Memory B cell (primary cell): ENCODE measurements at places on chromosomes 13 and 19.
A peak's percentile ranks its signal among the peaks of the same experiment; 100 is the strongest.

- DNase-seq: no peak
- H3K4me1 ChIP-seq: no peaks in the 10 kb centered on the region
- H3K27ac ChIP-seq: no peak overlapping the region
- H3K36me3 ChIP-seq: no peaks in the 10 kb centered on the region
- H3K4me3 ChIP-seq: no peak overlapping the region
- H3K27me3 ChIP-seq: no peaks in the 10 kb centered on the region
Observed at GRCh38 chr13:73368608-73369007, 309.8 kb downstream of the KLF5 start.

GRCh38 chr19:16144216-16144581 is 714 bp downstream of the HSH2D start:
- H3K27me3 ChIP-seq: no peaks in the 10 kb centered on the region
- H3K4me1 ChIP-seq: peaks cover 39% of the 10 kb centered on the region
- peaks cover 17% of the 10 kb centered on the region for H3K36me3 ChIP-seq
- H3K4me3 ChIP-seq: peak overlapping the region; percentile 99
- peak overlapping the region; percentile 98 for H3K27ac ChIP-seq

GRCh38 chr19:11963566-11964355 is 1.1 kb upstream of the ZNF763 start:
- H3K27ac ChIP-seq: peak overlapping the region; percentile 89
- peak; percentile 74 for DNase-seq
- no peaks in the 10 kb centered on the region for H3K27me3 ChIP-seq
- peaks cover 17% of the 10 kb centered on the region for H3K4me1 ChIP-seq

DNA sequence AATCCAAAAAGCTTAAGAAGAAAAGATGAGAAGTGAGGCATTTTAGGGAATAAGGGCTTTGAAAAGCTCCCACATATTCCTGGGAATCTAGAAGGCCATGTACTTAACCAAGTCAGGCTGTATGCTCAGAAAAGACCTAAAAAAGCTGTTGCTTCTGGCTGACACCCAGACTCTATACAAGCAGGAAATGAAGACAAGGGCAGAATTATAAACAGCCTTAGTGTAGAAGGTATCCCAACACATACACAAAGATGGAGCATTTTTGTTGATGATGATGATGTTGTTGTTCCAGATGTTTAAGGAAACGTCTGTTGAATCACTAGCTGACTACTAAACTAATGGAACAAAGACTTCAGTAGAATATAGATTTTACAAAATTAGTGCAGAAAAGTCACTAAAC is 26.1 kb upstream of the N4BP2L1 start:
- H3K36me3 ChIP-seq: peaks cover 36% of the 10 kb centered on the region
- no peaks in the 10 kb centered on the region for H3K27me3 ChIP-seq
- peaks cover 2% of the 10 kb centered on the region for H3K4me1 ChIP-seq
- DNase-seq: no peak

GRCh38 chr19:18848878-18849661 is 17.3 kb downstream of the UPF1 start:
- peak overlapping the region; percentile 76 for H3K4me3 ChIP-seq
- H3K27ac ChIP-seq: peak overlapping the region; percentile 84
- peaks cover 43% of the 10 kb centered on the region for H3K4me1 ChIP-seq
- no peaks in the 10 kb centered on the region for H3K27me3 ChIP-seq
- no peak for DNase-seq
- H3K36me3 ChIP-seq: peaks cover 15% of the 10 kb centered on the region

DNA sequence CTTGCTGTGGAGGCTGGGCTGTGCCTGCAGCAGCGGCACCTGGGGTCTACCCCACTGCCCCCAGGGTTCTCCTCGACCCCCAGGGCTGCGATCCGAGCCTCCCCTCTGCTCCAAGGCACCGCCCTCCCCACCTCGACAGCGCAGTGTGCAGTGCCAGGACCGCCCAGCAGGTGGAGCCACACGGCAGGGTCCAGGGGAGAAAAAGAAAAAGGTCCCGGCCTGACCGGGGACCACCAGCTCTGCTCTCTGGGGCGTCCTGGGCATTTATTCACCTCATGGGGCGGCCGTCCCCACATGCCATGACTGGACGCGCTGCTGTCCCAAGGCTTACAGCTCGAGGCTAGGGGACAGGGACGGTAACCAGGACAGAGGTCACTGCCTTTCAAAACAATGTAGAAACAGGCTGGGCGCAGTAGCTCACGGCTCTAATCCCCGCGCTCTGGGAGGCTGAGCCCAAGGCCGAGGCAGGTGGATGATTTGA is 10.6 kb downstream of the REXO1 start:
- H3K27me3 ChIP-seq: no peaks in the 10 kb centered on the region
- peaks cover 3% of the 10 kb centered on the region for H3K36me3 ChIP-seq
- H3K27ac ChIP-seq: no peak overlapping the region
- H3K4me1 ChIP-seq: peaks cover 25% of the 10 kb centered on the region
- peak; percentile 67 for DNase-seq

- H3K4me3 ChIP-seq: no peak overlapping the region
- no peaks in the 10 kb centered on the region for H3K4me1 ChIP-seq
- no peaks in the 10 kb centered on the region for H3K27me3 ChIP-seq
- no peaks in the 10 kb centered on the region for H3K36me3 ChIP-seq
- DNase-seq: no peak
Observed at GRCh38 chr13:89571676-89572075, 1775.8 kb upstream of the MIR17HG start.

- no peak overlapping the region for H3K4me3 ChIP-seq
- no peak overlapping the region for H3K27ac ChIP-seq
- H3K36me3 ChIP-seq: no peaks in the 10 kb centered on the region
- no peaks in the 10 kb centered on the region for H3K4me1 ChIP-seq
- H3K27me3 ChIP-seq: no peaks in the 10 kb centered on the region
- no peak for DNase-seq
Observed at GRCh38 chr13:72153272-72153671, 286.3 kb upstream of the DACH1 start.
